Activated naive CD8-positive, alpha-beta T cell treated with anti-CD3 and anti-CD28 coated beads for 36 hours (primary cell): ENCODE measurements at places on chromosomes 2 and 18.

DNA sequence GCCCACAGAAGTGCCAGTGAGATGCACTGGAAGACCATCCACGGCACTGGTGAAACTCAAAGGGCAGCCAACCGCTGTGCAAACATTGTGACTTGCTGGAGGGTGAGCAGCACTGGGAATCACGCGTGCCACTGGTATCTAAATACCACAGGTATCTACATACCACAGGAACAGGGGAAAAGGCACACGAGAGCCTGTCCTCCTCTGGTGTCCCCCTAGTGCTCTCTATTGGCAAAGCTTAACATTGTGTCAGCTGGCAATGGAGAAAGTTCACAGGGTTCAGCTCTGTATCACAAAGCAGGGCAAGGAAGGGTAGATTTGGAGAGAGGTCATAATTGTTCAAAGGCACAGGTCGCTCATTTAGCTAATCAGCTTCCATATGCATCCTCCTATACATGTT lies 12.6 kb upstream of the SEC11C start:
- no peak for DNase-seq
- no peaks in the 10 kb centered on the region for H3K4me1 ChIP-seq

DNA sequence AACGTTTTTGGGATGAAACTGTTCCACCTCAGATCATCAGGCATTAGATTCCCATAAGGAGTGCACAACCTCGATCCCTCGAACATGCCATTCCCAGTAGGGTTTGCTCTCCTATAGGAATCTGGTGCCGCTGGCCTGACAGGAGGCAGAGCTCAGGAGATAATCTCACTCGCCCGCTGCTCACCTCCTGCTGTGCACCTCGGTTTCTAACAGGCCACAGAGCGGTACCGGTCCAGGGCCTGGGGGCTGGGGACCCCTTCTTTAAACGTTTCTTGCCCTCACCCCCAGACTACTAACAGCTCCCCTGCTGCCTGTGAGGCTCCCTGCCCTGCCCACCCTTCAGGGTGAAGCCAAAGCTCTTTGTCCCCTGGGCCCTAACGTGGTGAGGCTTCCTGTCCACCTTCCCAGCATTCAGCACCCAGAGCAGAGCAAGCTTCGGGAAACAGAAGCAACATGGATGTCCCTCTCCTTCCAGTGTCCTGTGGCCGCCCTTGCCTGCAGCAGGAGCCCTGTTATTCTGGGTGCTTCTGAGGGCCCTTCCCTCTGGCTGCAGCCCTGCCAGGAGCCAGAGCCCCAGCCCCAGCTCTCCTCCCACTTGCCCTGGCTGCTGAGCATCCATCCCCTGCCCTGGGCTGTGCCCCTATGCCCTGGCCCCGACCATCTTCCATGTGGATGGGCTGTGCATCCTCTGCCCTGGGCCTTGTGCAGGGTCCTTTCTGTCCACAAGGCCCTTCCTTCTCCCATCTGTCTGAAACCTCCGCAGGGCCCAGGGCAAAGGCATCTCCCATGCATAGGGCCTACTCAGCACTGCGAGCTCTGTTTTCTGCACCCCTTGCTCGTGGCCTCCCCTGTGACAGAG lies 140.1 kb downstream of the MBP start:
- no peak for DNase-seq
- no peak overlapping the region for H3K27ac ChIP-seq
- H3K4me3 ChIP-seq, result no peak overlapping the region
- no peaks in the 10 kb centered on the region for H3K27me3 ChIP-seq
- no peaks in the 10 kb centered on the region for H3K36me3 ChIP-seq

- no peak for DNase-seq
- no peaks in the 10 kb centered on the region for H3K4me1 ChIP-seq
- no peaks in the 10 kb centered on the region for H3K27me3 ChIP-seq
Observed at GRCh38 chr18:33644494-33644893, 66.5 kb downstream of the ASXL3 start.

DNA sequence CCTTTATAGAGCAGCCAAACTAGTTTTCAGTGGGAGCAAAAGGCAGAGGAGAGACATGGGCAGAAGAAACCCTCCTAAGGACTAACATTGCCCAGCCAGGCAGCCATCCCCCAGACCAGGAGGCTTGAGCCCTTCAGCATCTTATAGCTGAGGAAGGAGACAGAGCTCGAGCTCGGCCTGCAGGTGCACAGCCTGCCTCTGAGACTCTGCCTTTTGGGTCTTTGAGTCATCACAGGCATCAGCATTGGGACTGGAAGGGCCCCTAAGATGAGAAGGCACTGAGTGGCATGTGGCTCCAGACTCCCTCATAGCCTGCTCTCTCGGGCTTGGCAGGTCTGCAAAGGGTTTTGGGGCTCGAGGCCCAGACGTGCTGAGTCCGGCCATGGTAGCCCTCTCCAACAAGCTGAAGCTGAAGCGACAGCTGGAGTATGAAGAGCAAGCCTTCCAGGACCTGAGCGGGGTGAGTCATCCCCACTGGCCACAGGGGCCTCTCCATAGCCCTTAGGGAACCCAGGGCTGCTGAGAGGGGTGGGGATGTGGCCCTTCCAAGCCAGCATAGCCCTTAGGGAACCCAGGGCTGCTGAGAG lies 84.1 kb downstream of the EPAS1 start:
- H3K4me3 ChIP-seq, result no peak overlapping the region
- H3K27me3 ChIP-seq, result no peaks in the 10 kb centered on the region
- H3K4me1 ChIP-seq, result no peaks in the 10 kb centered on the region
- H3K36me3 ChIP-seq, result no peaks in the 10 kb centered on the region
- DNase-seq, result no peak

DNA sequence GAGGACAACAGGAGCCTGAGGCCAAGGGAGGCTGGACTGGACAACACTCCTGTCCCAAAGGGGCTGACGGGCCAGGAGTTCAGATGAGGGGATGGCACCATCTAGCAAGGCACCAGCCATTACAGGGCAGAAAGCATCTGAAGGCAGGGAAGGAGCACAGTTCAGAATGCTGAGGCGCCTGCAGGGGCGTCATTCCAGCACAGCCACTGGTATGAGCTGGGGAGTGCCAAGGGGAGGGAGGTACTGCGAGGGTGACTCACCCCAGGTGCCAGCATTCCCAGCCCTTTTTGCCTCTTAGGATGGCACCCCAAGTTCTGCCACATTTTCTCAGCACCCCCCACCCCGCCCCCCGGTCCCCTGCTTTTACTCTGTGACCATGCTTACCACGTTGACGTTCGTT lies 129.8 kb upstream of the EPAS1 start:
- H3K4me1 ChIP-seq, result no peaks in the 10 kb centered on the region
- H3K27me3 ChIP-seq, result no peaks in the 10 kb centered on the region
- H3K4me3 ChIP-seq, result no peak overlapping the region
- peaks cover 1% of the 10 kb centered on the region for H3K36me3 ChIP-seq
- no peak for DNase-seq

DNA sequence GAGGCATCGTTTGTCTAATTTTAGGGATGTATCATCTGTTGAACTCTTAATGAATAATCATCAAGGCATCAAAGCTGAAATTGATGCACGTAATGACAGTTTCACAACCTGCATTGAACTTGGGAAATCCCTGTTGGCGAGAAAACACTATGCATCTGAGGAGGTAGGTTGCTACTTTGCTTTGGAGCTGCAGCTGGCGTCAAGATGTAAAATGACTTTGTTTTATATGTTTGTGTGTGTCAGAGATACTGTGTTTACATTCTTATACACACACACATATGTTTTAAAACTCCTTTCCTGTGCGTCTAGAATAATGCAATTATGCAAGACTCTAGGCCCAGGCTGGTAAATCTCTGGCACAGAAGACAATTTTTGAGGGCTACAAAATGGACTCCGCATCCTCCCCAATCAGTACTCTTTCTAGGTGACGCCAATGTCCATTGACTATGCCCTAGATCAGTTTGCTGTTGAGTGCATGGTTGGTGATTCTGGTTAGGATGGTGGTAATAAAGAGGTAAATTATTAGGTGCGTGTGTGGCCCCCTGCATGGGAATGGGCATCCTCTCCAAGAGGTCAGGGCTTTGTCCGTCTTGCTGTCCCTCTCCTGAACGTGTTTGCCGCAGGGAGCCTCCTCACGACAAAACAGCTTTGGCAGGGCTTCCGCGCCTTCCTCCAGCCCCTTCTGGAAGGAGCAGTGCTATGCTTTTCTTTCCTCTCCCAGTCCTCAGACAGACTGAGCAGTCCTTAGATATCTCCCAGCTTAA lies 68.2 kb upstream of the EML6 start:
- peaks cover 17% of the 10 kb centered on the region for H3K4me1 ChIP-seq
- H3K4me3 ChIP-seq, result no peak overlapping the region
- peaks cover 25% of the 10 kb centered on the region for H3K36me3 ChIP-seq
- H3K27me3 ChIP-seq, result no peaks in the 10 kb centered on the region

DNA sequence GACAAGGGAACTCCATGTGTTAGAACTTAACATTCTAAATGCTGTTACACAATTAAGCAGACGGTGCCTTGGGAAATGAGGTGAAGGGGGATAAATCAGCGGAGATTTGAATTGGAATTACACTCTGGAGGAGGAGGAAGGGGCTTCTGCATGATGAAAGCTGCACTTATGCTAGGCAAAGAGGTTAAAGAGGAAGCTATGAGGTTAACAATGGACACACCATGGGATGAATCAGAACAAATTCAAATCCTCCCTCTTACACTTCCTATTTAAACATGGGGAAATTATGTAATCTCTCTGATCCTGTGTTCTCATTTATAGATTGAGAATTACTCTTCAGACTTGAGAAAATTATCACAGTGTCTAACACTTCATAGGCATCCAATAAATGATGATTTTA lies 121.5 kb upstream of the SIX2 start:
- no peak overlapping the region for H3K4me3 ChIP-seq
- peaks cover 3% of the 10 kb centered on the region for H3K4me1 ChIP-seq
- no peaks in the 10 kb centered on the region for H3K36me3 ChIP-seq
- no peak overlapping the region for H3K27ac ChIP-seq

- H3K27ac ChIP-seq, result no peak overlapping the region
- H3K36me3 ChIP-seq, result no peaks in the 10 kb centered on the region
- DNase-seq, result no peak
- H3K4me1 ChIP-seq, result no peaks in the 10 kb centered on the region
Observed at GRCh38 chr2:120893811-120894584, 158.3 kb downstream of the GLI2 start.

DNA sequence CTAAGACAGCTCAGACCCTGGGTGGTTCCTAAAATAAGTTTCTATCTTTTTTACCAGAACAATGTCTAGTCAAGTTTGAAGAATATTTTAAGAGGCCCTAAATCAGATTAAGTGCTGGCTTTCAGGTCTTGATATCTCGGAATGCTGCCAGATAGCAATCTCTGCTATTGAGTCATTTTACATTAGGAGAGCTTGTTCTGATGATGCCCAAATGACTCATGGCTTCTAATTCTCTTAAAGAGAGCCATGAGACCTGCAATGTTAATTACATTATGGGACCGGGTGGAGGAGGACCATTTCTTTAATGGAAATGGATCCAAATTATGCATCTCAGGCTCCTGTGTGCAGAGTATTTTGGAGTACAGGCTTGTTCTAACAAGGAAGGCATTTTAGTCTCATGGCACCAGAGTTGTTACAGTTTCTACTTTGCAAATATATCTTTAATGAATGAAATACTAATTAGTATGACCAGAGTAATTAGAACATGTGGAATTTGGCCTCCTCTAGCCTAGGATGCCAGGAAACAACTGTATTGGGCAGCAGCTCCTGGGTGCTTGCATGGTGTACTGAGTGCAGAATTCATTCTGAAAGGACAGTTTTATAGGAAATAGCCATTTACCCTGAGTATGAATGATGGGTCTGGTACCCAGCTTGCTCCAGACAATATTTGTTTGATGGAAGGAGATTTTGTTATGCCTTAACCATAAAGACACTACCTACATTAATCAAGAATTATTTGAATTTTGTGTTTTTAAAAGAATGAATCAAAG lies 94.0 kb upstream of the SULT1C3 start:
- H3K36me3 ChIP-seq, result no peaks in the 10 kb centered on the region
- no peaks in the 10 kb centered on the region for H3K4me1 ChIP-seq
- no peak for DNase-seq
- no peak overlapping the region for H3K27ac ChIP-seq
- H3K4me3 ChIP-seq, result no peak overlapping the region

DNA sequence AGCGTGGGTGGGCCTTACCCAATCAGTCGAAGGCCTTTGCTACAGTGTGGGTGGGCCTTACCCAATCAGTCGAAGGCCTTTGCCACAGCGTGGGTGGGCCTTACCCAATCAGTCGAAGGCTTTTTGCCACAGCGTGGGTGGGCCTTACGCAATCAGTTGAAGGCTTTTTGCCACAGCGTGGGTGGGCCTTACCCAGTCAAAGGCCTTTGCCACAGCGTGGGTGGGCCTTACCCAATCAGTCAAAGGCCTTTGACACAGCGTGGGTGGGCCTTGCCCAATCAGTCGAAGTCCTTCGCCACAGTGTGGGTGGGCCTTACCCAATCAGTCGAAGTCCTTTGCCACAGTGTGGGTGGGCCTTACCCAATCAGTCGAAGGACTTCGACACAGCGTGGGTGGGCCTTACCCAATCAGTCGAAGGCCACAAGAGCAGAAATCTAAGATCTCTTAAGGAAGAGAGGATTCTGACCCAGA lies 16.3 kb upstream of the GAL3ST2 start:
- H3K27me3 ChIP-seq, result no peaks in the 10 kb centered on the region
- peaks cover 4% of the 10 kb centered on the region for H3K4me1 ChIP-seq
- H3K4me3 ChIP-seq, result no peak overlapping the region
- no peak overlapping the region for H3K27ac ChIP-seq
- peaks cover 16% of the 10 kb centered on the region for H3K36me3 ChIP-seq

- peak overlapping the region; percentile 37 for H3K4me3 ChIP-seq
- peaks cover 2% of the 10 kb centered on the region for H3K36me3 ChIP-seq
- DNase-seq, result no peak
Observed at GRCh38 chr2:118845005-118845521, 2.4 kb downstream of the EN1 start.

- H3K36me3 ChIP-seq, result no peaks in the 10 kb centered on the region
- no peak overlapping the region for H3K27ac ChIP-seq
- DNase-seq, result no peak
- no peak overlapping the region for H3K4me3 ChIP-seq
Observed at GRCh38 chr2:198471291-198471690, 666.9 kb downstream of the PLCL1 start.

DNA sequence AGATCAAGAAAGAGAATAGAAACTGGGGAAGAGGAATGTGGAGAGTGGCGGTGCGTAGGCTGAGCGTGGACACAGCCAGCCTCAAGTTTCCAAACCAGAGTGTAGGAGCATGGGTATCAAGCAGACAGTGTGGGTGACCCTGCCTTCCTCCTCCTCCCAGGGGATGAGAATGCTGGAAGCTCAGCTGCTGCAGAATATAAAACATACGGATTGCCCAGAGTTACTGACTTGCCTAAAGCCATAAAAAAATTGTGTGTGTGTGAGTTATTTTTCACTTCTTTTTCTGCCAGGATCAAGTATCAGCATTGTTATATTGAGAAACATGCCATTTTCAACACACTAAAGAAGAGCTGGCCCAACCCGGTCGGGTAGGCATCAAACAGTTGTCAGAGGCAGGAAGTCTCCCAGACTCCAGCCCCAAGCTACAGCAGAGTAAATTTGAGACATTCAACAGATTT lies 333.3 kb upstream of the ACVR2A start:
- no peak overlapping the region for H3K4me3 ChIP-seq
- DNase-seq, result no peak
- no peaks in the 10 kb centered on the region for H3K27me3 ChIP-seq
- H3K27ac ChIP-seq, result no peak overlapping the region
- no peaks in the 10 kb centered on the region for H3K4me1 ChIP-seq
- H3K36me3 ChIP-seq, result no peaks in the 10 kb centered on the region

- no peak overlapping the region for H3K4me3 ChIP-seq
- DNase-seq, result no peak
- H3K4me1 ChIP-seq, result no peaks in the 10 kb centered on the region
- no peaks in the 10 kb centered on the region for H3K27me3 ChIP-seq
- H3K27ac ChIP-seq, result no peak overlapping the region
Observed at GRCh38 chr2:191341436-191341835, 96.2 kb downstream of the MYO1B start.
